Inflammatory macrophage (primary cell): ENCODE measurements at places on chromosomes 2 and 18.

DNA sequence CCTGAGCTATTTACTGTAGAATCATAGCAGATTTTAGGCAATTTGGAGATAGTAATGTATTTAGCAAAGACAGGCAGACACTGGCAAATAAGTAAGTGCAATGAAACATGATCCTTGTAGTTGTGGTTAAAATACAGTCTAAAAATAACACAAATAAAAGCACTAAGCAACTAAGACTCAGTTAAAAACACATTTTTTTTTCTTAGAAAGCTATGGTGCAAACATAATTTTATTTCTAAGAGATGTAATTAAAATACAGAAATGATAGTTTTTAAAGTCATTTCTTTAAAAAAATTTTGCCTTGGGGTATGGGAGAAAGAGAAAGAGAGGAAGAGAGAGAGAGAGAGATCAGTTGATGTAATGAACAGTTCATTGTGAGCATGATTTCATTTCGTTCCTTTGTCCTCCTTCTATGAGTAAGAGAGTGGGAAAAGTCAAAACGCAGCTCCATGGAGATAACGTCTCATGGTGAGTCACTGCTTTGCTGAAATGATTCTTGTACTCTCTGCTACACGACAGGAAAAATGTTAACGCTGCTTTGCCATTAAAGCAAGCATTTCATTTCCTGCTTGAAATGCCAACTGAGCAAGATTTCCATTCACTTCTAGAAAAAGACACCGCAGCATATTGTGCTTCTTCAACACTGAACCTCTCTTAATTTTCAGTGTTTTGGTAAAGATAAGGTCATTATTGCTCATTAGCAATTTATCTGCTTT lies 61.3 kb upstream of the PGAP1 start:
- DNase-seq = peak; percentile 79

DNA sequence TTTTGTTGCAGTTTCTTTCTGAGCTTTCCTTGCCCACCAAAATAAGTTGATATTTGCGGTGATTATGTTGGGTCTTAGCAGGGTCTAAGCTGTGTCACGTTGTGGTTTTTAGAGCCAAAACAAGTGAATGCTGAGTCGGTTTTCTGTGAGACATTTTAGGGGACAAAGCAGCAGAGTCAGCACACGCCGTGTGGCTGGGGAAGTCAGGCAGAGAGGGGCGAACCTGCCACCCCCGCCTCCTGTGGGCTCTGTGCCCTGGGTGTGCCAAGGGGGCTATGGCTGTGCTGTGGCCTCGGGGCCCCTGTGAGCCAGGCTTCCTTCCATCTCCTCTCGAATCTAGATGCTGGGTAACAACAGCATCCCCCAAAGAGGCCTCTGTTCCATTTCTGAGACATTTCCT lies 30.8 kb upstream of the TMEM87B start:
- no peak for DNase-seq

GRCh38 chr2:151119374-151119773 lies 142.3 kb downstream of the RBM43 start:
- DNase-seq = no peak

DNA sequence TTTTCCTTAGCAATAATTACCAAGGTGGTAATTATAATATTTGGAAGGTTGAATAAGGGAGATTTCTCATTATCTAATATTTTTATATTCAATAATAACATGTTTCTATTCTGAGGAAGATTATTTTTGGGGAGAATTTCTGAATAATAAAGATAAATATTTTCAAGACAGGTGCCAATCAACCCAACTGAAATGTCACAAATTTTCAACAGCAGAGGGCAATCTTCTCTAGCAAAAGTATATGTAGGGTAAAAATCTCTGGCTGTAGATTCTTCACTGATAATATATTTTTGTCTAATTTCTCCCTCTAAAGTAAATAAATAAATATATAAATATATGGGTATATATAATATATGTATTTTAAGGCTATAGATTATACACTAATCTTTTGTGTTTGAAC lies 1187.2 kb upstream of the CRIM1 start:
- no peak for DNase-seq

GRCh38 chr2:2506536-2506935 lies 175.5 kb upstream of the MYT1L start:
- no peak for DNase-seq

GRCh38 chr2:166106431-166107015 lies 21.3 kb downstream of the SCN1A start:
- DNase-seq = peak; percentile 46

GRCh38 chr2:128868686-128869551 lies 550.3 kb upstream of the HS6ST1 start:
- DNase-seq = no peak

DNA sequence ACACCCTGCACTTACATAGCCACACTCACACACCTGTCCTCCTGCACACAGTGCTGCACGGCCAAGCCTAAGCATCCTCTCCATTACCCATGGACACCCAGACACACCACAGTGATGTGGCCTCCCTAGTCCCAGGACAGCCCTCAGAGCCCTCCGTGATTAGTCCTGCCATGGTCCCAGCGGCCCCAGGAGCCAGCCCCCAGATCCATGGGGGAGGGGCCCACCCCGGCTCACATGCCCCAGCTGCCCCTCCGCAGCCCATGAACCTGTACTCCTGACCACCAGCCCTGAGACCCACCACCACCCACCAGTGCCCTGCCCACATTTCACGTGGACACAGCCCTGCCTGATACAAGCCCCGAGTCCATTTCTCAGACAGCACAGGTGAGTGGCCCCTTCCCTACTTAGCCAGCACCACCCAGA lies 8.1 kb upstream of the DUSP2 start:
- DNase-seq = no peak

DNA sequence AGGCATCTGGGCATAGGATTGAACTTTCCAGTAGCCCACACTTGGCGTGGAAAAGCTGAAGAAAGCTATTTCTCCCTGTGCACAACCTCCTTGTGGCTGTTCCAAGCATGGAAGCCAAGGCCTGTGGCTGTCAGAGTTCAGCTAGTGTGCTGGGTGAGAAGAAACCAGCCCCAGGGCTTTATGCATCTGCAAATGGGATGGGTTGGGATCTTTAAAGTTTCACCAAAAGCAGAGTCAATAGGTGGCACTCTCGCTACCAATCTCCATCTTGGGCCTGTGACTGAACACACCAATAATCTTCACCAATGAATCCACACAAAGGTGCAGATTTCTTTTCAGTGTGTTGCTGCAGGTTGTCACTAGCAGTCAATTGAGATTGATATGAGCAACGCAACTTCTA lies 542.8 kb downstream of the NRXN1 start:
- no peak for DNase-seq
